Activated naive CD4-positive, alpha-beta T cell (primary cell): ENCODE measurements at places on chromosomes 7 and 10.

DNA sequence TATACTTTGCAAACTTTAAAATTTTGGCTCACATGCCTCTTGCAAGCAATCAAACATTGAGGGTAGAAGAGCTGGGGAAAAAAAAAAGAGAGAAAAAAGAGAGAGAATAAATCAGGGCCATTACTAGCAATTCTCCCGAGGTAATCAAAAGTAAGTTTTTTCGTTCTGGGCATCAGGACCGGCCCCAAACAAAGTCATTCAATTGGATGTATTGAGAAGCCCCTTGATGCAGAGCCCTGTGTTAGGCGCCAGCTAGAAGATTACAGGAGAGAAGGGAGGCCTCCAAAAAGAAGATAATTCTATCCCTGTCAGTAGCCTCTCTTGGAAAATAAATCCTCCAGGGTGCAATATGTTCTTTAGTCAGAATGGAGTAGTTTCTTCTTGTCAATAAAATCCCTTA lies 2.2 kb upstream of the CTNNA3 start:
- no peak for DNase-seq

DNA sequence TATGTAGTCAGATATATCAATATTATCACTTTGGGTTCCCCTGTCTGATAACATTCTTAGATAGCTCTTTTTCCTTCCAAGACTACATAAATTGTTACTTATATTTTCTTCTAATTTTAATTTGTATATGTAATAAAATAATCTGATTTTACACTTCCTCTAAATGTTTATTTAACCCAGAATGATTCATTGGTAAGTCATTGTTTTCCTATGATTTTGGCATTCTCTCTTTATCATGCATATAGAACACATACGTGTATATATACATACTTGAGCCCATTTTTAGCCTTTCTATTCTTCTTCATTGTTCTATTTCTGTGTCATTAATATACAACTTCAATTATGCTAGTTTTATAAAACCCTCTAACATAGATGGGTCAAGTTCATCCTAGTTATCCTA lies 16.6 kb downstream of the SFTPD start:
- DNase-seq: no peak

- DNase-seq: no peak
Measured at GRCh38 chr7:110281362-110281761, 809.6 kb upstream of the LRRN3 start.

DNA sequence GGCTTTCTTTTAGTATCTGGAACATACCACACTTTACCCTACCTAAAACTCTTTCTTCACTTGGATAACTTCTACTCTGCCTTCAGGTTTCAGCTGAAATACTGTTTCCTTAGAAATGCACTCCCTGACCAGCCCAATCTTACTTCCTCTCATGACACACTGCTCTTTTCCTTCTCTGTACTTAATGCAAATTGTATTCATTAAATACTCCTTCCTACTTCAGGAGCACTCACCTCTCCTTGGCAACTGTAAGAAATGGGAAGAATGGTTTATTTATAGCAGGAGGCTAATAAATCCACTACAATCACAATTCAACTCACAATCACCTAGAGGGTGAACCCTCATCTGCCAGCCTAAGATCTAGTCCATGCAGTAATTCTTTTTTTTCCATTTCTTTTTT lies 15.2 kb downstream of the ZCWPW1 start:
- no peak for DNase-seq

- no peak for DNase-seq
Measured at GRCh38 chr10:81820418-81820817, 54.6 kb upstream of the NRG3 start.

GRCh38 chr10:566241-566885 lies 123.1 kb downstream of the DIP2C start:
- DNase-seq: no peak

DNA sequence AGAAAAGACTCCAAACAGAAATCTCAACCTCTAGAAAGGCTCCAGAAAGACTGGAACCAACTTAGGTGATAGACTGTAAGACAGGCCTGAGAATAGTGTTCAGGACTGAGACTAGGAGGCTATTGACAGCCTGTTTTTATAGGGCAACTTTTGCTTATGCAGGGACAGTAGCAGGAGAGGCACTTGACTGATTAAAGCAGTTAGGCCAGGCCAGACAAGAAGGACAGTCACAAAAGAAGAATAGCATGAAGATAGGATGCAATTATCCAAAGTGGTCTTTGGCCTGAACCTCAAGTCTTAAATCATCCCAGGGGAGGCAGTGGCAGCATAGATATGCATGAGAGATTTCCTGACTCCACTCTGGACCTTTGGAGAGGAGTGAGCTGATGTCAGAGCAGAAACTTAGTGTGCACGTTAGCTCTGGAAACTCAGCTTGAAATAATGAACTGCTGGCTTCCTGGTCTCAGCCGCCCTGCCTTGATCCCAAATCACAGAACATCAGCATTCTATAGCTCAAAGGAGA lies 290.6 kb downstream of the SORCS3 start:
- DNase-seq: no peak

DNA sequence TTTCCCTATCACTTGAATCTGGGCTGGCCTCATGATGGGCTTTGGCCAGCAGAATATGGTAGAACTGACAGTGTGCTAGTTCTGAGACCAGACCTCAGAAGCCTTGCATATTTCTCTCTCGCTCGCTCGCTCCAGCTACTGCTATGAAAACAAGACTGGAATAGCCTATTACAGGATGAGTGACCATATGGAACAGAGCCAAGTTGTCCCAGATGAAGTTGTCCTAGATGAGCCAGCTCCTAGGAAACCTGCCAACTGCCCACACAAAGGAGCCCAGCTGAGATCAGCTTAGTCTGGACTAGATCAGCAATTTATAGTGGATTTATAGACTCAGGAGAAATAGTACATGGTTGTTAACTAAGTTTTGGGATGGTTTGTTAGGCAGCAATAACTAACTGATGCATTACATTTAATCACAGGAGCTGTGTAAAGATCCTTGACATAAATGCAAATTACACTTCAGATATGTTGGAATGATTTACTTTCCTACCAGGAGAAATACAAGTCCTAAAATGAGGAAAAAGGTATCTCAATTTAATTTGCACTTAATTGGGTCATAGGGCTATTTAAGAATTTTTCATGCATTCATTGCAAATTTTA lies 6.8 kb upstream of the HECW1 start:
- no peak for DNase-seq

DNA sequence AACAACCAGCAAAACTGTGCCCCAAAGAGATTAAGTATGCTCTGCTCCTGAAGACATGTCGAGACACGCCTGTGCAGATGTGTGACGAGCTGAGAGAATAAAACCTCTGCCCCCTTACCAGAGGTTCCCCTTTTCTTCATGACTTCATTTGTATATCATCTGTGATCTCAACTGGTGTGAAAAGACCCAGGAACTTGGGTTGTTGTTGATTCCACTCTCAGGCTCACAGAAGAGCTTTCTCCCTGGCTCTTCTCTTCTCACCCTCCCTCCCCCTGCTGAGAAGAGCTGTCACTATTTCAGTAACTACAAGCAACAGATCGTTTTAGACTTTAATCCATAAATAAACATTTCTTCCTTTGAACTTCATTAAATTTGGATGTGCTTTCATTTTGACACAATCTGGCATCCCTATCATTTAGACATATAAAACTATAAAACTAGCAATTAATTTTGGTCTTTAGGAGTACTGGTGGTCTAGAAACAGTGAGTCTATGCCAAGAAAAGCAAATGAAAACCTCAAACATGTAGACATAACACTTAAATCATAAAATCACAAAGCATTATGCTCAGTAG lies 179.3 kb upstream of the FZD8 start:
- no peak for DNase-seq

GRCh38 chr10:8379906-8380832 lies 325.7 kb downstream of the GATA3 start:
- no peak for DNase-seq

DNA sequence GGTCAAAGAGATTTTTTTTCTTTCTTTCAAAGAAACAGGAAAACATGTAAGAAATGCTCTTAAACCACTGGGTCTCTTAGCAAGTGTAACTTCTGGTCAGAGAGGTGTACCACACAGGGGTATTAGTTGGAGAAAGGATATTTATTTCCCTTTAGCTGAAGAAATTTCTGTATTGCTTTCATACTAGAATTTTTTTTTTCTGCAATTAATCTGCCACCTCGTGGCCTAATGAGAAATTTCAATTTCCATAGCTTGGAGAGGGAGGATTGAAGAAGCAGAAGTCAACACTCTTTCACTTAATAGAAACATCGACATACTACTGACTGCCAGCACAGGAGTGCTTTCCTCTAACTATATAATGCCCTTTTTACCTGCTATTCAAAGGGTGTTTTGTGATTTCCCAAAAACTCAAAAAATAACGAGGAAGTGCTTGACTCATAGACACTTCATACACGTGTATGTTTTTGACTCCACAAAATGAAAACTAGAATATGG lies 177.6 kb upstream of the NAMPT start:
- no peak for DNase-seq

GRCh38 chr7:30087371-30087770 lies 47.4 kb upstream of the MTURN start:
- DNase-seq: no peak

DNA sequence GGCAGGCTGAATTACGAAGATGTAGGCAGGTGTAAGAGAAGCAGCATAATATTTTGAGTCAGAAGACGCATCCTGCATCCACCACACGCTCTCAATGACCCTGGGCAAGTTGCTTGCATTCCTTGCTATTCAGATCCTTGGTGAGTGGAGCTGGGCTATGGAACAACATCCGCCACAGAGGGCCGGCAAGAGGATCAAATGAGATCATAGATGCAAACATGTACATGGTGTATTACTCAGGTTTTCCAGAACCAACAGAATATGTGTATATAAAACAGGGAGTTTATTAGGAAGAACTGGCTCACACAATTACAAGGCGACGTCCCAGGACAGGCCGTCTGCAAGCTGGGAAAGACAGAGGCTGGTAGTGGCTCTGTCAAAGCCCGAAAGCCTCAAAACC lies 51.5 kb downstream of the ADAM12 start:
- no peak for DNase-seq

DNA sequence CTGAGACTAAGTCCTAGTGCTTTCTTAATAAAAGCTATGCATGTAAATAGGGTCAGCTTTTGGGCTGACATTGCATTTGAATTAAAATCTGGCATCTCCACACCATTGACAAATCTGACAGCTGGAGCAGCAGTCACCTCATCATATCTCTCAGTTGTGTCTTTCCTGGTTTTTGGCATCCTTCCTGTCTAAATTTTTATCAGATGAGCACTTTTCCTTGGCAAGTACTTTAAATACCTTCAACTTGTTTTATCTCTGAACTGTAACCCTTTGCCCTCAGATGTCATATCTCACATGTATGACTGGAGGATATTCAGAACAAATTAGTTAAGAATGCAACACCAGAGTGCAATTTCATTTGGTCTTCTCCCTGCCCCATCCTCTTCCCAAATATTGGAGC lies 1066.2 kb downstream of the LRMDA start:
- DNase-seq: no peak

- DNase-seq: no peak
Measured at GRCh38 chr10:47020471-47020870, 109.2 kb downstream of the PTPN20 start.

- no peak for DNase-seq
Measured at GRCh38 chr7:1917221-1918062, 247.4 kb downstream of the ELFN1 start.

DNA sequence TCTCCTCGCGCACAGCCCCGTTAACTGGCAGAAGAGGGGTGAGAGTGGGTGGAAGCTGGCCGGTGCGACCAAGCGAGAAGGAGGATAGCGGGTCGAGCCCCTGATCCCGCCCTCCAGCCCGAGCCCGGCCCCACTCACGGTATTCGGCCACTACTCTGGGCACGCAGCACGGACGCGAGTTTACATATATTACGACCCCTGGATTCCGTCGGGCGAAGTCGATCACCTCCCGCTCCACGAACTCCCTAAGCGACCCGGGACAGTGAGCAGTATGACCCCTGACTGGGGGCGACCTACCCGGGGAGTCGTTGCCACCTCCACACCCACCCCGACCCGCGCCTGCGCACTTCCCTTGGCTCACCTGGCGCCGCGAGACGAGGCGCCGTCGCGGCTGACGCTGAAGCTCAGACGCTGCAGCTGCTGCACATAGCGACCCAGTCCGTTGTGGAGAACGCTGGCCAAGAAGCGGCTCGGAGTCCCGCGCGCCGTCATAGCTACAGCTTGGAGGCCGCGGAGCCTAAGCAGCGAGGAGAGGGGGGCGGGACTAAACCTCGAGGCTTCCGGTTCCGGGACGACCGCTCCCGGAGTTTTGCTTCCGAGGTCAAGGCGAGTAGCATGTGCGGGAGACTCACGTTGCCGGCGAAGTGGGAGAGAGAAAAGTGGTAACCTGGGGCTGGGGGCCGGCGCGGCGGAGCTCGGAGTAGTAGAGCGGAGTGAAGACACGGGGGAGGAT lies at the start of the genes MRPL43 and TWNK:
MRPL43 (minus strand) TSS at position 546 of the 733 bp plus-strand sequence; CDS start at position 492, 54 bp downstream.
TWNK (plus strand) TSS at position 592 of the 733 bp plus-strand sequence. CDS start 668 bp downstream, outside the sequence.
- peak; percentile 84 for DNase-seq

DNA sequence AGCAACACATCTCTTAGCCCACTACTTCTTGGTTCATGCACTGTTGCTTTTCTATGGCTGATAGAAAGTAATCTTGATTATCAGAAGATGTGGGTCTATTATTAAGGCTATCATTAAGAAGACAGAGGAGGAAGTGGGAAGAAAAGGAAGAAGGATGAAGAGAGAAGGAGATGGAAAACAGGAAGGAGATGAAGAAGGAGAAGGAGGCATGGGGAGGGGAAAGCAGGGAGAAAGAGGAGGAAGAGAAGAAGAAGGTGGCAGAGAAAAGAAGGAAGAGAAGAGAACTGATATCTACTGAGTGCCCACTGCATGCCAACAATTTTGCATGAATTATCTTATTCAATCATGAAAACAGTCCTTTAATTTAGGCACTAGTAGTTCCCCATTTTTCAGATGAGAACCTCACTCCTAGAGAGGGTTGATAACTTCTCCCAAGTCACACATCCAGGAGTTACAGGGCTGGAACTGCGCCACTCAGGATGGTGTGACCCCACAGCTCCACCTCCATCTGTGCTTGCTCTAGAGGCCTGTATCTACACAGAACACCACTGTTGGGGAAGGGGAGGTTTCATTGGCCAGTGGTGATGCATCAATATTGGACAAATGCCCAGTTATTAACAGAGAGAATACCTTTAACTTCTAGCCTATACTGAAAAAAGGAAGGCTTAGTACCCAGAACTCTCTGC lies 147.4 kb downstream of the CXCL12 start:
- no peak for DNase-seq

DNA sequence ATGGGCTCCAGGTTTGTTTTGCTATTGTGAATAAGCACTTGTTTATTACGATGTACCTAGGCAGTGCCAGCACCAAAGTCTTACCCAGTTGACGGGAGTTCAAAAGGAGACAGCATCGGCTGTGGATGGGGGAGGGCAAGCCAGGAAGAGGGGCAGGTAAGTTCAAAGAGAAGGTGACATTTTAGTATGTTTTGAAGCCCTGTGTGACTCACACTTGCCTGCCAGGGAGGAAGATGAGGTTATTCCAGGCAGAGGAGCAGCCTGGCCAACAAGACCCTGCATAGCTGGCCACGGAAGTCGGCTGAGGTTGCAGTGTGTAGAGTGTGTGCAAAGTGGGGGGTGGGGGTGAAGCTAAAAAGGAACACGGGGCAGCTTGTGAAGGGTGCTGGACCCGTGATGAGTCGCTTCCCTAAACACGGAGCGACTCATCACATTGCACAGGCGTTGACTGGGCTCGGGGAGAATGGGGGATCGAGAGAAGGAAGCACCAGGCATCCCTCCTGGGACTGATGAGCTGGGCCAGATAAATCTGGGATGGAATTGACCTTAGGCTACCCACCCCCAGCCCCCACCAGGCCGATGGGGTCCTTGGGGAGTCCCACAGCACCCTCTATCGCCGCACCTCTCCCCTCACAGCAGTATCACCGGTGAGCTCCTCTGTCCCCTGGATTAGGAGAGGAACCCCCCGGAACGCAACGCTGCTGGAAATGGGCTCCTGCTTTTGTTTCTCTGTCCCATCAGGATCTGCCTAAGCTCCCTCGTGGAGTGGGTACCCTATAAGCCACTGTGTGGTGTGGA lies 97.9 kb upstream of the IKZF1 start:
- no peak for DNase-seq
